ENCODE measurements at places on chromosomes 4 and X.

GRCh38 chr4:174259580-174259979, 23.9 kb downstream of the FBXO8 start:
- no peak overlapping the region for H3K4me3 ChIP-seq
- H3K27ac ChIP-seq: no peak overlapping the region
- H3K36me3 ChIP-seq: no peaks in the 10 kb centered on the region
- DNase-seq: no peak
- H3K27me3 ChIP-seq: no peaks in the 10 kb centered on the region

- H3K4me1 ChIP-seq: no peaks in the 10 kb centered on the region
- no peak overlapping the region for H3K4me3 ChIP-seq
- H3K27ac ChIP-seq: no peak overlapping the region
- DNase-seq: no peak
Measured at GRCh38 chr4:2818351-2818939, 25.2 kb upstream of the ADD1 start.

DNA sequence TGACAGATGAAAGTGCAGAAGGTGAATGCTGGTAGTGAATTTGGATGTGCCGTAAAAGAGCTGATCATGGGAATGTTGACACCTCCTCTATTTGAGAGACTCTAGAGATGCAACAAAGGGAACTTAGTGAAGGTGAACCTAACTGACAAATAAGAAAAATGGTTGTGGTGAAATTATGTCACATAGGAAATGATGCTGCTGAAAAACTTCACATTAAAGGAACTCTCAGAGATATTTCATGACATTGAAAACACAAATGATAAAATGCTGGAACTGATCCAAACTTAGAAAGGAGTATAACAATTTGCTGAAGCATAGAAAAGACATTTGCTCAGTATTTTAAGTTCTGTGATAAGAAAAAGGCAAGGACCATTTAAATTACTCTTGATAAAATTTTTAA, 31.9 kb downstream of the MGAT4D start:
- H3K27me3 ChIP-seq: no peaks in the 10 kb centered on the region
- no peak overlapping the region for H3K27ac ChIP-seq
- H3K4me1 ChIP-seq: no peaks in the 10 kb centered on the region
- no peak for DNase-seq

- no peak overlapping the region for H3K4me3 ChIP-seq
- peaks cover 6% of the 10 kb centered on the region for H3K27me3 ChIP-seq
- H3K4me1 ChIP-seq: no peaks in the 10 kb centered on the region
- no peak overlapping the region for H3K27ac ChIP-seq
Measured at GRCh38 chrX:130497531-130497930, 95.7 kb downstream of the RBMX2 start.

- no peak for DNase-seq
- H3K27ac ChIP-seq: no peak overlapping the region
- no peak overlapping the region for H3K4me3 ChIP-seq
- no peaks in the 10 kb centered on the region for H3K4me1 ChIP-seq
- H3K27me3 ChIP-seq: no peaks in the 10 kb centered on the region
Measured at GRCh38 chrX:7252013-7252610, 104.2 kb upstream of the PUDP start.

DNA sequence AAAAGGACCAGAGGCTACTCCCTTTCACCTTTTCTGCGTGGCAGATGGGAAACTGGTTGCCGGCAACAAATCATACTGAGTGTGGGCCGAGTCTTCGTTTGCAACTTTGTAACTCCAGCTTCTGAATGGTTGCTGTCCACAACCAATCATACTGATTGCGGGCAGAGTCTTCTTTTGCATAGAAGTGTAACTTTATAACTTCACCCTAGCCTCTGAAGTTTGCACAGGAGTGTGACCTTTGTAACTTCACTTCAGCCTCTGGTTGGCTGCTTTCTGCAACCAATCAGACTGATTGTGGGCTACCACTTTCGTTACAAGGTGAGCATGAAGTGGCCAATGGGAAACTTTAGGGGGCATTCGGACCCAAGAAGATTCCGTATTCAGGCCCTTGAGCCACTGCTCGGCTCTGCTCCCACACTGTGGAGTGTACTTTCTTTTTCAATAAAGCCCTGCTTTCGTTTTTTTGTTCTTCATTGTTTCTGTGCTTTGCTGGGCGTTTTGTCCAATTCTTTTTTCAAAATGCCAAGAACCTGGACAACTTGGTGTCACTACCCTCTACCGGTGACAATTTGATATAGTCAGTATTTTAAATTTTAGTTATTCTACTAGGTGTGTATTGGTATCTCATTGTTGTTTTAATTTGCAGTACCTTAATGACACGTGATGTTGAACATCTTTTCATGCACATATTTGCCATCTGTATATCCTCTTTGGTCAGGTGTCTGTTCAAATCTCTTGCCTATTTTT, 9.0 kb upstream of the PAGE5 start:
- H3K36me3 ChIP-seq: no peaks in the 10 kb centered on the region
- no peak overlapping the region for H3K27ac ChIP-seq
- no peak for DNase-seq
- no peaks in the 10 kb centered on the region for H3K4me1 ChIP-seq

DNA sequence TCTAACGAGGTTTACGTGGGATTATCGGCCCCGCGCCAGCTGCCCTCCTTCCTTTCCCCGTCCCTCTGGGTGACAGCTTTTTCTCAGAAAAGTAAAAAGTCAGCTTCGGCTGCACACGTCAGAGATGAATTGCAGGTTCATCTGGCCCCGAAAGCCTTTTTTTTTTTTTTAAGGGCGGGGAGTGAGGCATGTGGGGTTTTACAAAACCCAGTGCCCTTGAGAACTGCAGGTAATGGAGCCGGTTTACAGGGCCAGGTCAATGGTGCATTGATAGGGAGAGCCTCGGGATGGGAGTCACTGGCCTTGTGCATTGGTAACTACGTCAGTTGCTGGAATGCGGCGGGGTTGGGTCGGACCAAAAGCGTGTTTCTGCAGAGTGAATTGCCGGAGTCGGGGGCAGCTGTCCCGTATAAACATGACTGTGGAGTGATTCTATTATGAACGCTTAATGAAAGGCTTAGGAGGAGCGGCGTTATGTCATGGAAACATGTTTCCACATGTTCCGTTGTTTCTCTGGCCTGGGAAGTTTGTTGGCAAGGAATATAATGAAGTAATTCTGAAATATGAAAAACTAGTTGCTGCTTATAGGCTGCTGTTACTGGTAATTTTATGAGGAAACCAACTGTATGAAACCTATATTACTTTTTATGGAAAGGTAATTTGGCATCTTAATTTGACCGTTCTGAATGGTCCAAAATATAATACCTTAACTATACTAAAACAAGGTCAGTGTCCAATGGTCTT, 1.1 kb downstream of the HSPA4L start:
- no peaks in the 10 kb centered on the region for H3K36me3 ChIP-seq
- peak overlapping the region; percentile 86 for H3K4me3 ChIP-seq
- DNase-seq: no peak
- H3K4me1 ChIP-seq: peaks cover 2% of the 10 kb centered on the region
- H3K27me3 ChIP-seq: no peaks in the 10 kb centered on the region
- H3K27ac ChIP-seq: peak overlapping the region; percentile 82

DNA sequence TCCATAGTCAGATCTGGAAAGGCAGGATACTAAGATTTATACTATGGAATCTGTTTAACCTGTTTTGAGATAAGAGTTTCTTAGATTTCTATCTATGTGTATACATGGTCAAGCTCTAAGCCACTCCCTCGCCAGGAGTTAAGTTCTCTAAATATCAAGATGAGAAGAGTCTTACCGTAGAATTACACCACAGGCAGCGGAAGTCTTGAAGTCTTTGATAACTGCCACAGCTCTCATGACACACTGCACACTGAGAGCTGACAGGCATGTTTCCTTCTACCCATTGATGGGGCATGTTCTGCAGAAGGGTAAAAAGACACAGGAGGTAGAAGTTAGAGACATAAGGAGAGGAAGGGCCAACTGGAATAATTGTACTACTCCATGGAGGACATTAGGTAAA, 67.7 kb downstream of the DGKK start:
- no peaks in the 10 kb centered on the region for H3K4me1 ChIP-seq
- no peak overlapping the region for H3K27ac ChIP-seq
- no peak for DNase-seq

GRCh38 chrX:150163956-150164726, 199.0 kb upstream of the MAMLD1 start:
- H3K4me1 ChIP-seq: no peaks in the 10 kb centered on the region
- H3K27me3 ChIP-seq: no peaks in the 10 kb centered on the region
- no peak overlapping the region for H3K27ac ChIP-seq
- DNase-seq: no peak

DNA sequence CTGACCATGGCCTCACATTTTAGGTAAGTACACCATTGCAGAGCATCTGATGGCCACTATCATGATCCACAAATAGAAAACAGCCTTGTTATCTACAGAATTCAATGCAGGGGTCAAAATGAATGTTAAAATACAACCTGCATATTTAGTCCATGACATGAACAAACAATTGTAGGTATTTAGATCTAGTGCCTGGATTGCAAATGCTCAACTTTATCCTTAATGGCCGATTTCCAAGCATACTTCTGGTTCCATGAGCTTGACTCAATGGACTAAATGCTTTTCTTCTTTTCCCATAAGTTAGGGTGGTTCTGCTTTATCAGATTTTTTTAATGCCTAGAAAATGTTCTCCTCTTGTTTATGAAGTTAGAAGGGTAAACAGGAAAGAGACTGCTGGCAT, 139.2 kb upstream of the TTC29 start:
- H3K4me3 ChIP-seq: no peak overlapping the region
- no peaks in the 10 kb centered on the region for H3K4me1 ChIP-seq
- H3K27ac ChIP-seq: no peak overlapping the region
- H3K27me3 ChIP-seq: no peaks in the 10 kb centered on the region

GRCh38 chr4:51878431-51878830, 35.5 kb downstream of the DCUN1D4 start:
- H3K36me3 ChIP-seq: peaks cover 16% of the 10 kb centered on the region
- no peak overlapping the region for H3K4me3 ChIP-seq
- H3K27ac ChIP-seq: no peak overlapping the region
- no peak for DNase-seq

DNA sequence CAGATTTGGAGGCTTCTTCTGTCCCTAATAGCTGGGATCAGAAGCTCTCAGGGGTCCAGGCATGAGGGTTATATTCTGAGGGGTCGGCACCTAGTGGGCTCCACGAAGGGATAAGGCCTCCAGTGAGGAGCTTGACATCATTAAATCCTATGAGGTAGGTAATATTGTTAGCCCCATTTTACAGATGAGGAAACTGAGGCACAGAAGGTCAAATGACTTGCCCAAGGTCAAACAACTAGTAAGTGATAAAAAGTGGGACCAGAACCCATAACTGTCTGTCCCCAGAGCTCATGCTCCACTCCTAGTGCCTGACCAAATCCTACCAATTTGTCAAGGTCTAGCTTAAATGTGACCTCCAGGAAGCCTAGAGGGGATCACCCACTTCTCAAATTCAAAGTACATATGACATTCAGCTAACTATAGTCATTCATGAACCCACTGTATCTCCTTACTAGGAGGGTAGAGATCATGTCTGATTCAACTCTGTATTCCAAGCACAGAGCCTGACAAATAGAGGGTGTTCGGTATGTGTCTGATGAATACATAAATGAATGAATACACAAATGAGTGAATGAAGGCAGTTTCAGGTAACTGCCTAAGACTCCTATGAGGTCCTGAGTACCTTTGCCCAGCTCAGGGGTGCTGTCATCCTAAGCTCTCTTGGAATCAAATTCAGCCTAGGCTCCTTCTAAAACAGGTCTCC, 43.3 kb downstream of the SMC1A start:
- peaks cover 8% of the 10 kb centered on the region for H3K36me3 ChIP-seq
- no peaks in the 10 kb centered on the region for H3K4me1 ChIP-seq
- H3K27ac ChIP-seq: no peak overlapping the region
- no peak overlapping the region for H3K4me3 ChIP-seq
- H3K27me3 ChIP-seq: no peaks in the 10 kb centered on the region
- no peak for DNase-seq

DNA sequence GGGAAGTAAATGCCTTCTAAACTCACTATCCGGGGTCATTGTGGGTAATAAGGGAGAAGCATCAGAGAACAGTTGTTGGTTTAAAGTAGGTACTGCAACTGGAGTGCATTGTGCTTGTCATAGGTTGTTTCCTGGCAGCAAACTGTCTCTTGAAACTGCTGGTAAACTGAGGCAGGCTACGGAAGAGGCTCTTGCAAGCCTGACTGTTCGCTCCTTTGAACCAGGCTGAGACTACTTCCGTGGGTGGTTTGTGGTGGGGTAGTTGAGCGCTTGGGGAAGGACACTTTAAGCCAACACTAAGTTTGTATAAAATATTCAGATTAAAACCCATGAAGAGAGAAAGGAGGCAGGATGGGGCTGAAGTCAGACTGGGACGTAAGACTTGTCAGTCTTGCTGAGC, 45.2 kb upstream of the WDR1 start:
- no peaks in the 10 kb centered on the region for H3K4me1 ChIP-seq
- H3K4me3 ChIP-seq: no peak overlapping the region
- H3K36me3 ChIP-seq: no peaks in the 10 kb centered on the region
- DNase-seq: no peak
- H3K27me3 ChIP-seq: no peaks in the 10 kb centered on the region

DNA sequence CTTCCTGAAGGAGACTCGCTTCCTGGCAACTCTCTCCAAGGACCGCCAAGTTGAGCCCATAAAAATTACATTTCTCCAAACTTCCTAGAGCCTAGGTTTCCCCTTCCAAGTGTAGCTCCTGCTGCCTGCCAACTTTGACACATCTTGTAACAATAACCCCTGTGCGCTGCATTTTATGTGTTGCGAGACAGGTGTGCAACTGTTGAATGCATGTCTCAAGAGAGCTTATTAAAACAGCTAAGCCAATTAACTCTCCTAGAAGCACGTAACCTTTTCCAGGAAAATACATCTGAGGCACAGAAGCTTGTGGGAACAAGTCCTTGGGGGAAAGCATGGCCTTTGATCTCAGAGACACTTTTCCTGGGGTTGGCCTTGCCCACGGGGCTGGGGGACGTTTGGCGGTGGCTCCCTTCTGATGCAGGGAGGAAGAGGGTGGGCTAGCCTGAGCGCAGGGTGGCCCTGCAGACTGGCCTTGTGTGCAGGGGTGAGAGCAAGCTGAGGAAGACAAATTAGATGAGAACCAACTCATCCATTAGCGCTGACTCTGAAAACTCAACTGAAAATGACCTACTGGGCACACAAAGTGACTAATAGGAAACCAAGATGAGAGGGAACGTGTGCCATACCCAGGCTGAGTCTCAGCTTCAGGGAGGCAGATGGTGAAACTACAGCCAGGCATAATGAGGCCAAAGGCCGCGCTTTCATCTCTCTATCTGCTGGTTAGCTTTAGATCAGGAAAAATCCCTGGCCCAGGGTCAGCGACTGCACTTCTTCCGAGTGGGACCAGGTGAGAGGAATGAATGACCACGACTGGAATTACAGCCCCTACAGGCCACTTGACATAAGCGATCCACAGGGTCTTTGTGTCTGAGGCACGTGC, 75.3 kb downstream of the ENPP6 start:
- H3K4me3 ChIP-seq: no peak overlapping the region
- no peak for DNase-seq
- H3K27me3 ChIP-seq: no peaks in the 10 kb centered on the region
- H3K27ac ChIP-seq: no peak overlapping the region

DNA sequence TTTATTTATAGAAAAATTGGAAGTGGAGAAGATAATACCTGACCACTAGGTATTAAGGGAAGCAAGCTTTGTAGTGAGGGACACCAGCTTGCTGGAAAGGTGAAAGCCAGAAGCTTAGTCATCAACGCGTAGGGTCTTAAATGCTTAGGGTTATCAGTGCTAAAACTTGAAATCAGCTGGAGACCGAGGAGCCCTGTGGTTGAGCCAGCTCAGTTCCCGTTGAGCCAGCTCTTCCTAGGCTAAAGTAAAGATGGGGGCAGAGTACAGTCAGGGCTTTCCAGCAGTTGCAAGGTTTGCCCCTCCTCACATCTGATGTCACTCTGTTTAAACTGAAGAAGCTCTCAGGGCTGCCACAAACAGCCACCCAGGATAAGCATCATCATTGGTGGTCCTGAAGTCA, 240.7 kb downstream of the DCLK2 start:
- DNase-seq: no peak
- H3K36me3 ChIP-seq: no peaks in the 10 kb centered on the region
- no peaks in the 10 kb centered on the region for H3K27me3 ChIP-seq
